Activated T-cell treated with anti-CD3 and anti-CD28 coated beads, Interleukin-2, amount 50 U/mL, for 72 hours (primary cell): ENCODE measurements at places on chromosomes 6 and 20. TPM values are rescaled to one million over a fixed set of nuclear protein-coding genes. Genes with fewer than 3 reads are reported as not detected.

DNA sequence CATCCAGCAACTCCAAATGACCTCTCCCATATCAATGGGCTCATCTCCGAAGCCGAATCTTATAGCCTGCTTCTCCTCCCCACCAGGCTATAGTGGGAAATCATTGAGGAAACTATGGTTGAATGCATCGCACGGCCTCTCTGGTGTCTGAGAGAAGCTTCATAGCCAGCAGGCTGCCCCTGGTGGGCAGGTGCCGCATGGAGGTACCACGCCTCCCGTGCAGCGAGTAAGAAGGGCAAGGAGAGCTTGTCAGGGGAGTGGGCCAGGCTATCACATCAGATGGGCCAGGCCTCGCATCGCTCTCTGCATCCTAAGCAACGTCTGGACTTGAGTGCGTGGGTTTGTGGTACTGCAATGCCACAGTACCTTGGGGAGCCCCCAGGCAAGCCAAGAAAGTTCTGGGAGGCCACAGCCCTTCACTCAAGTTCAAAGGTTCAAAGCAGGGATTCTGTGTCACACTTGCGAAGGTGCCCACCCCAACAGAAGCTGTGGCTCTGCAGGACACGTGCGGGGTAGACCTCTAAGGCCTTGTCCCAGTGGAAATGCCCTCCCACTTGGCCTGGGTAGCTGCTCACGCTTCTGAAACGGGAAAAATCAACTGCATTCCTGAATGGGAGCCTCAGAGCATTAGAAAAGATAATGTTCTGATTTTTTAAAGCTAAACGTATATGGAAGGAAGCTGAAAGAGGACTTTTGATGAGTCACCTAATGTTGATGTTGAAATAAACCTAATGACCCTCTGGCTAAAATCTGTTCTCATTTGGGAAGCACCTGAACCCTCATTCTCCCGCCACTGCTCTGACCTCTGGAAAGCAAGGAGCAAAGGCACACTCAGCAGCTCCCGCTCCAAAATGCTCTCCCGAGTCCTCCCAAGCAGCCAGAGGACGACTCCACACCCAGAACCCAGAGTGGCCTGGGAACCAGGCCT is 8.4 kb upstream of the IRF4 start:
- DNase-seq: no peak
- H3K27me3 ChIP-seq: peaks cover 34% of the 10 kb centered on the region
- H3K4me1 ChIP-seq: peaks cover 7% of the 10 kb centered on the region
- H3K36me3 ChIP-seq: no peaks in the 10 kb centered on the region
- H3K27ac ChIP-seq: no peak overlapping the region
- H3K4me3 ChIP-seq: no peak overlapping the region

DNA sequence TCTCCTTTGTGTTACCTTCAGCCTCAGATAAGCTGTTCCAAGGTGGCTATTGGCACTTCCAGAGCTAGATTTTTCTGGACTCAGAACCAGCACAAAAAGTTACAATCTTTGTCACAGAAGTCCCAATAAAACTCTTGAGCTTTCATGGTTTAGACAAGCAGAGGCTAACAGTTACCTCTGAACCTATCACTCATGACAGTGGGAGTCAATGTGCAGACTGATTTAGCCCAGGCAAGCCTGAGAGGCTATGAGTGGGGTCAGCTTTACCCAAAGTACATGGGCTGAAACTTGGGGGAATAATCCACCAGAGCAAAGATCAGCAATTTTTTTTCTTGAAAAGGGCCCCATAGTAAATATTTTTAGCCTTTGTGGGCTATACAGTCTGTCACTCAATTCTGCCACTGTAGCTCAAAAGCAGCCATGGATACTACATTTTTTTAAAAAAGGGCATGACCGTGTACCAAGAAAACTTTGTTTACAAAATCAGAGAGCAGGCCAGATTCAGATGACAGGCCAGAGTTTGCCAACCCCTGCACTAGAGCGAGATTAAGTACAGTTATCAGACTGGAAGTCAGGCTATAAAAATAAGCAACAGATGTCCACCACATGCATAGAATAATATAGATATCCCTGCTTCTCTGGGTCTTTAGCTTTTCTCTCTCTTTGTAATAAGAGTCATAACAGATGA is 20.0 kb downstream of the CCN2 start:
- no peak overlapping the region for H3K27ac ChIP-seq
- no peak overlapping the region for H3K4me3 ChIP-seq
- H3K27me3 ChIP-seq: peaks cover 8% of the 10 kb centered on the region
- H3K36me3 ChIP-seq: no peaks in the 10 kb centered on the region

DNA sequence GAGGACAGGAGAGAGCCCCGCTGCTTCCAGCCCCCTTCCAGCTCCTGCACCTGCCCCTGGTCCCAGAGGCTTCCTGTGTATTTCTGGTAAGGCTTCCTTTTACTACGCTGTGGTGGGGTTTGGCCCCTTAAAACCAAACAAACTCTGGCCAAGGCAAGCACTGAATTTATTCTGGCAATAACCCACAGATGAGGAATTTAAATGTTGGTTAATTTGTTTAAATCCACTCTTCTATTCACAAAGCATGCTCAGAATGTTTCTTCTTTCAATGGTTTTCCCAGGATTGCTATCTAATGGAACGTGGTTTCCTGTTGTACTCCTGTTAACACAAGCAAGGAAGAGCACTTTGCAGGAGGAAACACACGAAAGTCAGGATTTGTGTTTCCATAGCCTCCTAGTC is 236.5 kb upstream of the FOXQ1 start:
- H3K4me3 ChIP-seq: no peak overlapping the region
- no peak for DNase-seq
- peaks cover 5% of the 10 kb centered on the region for H3K27me3 ChIP-seq

DNA sequence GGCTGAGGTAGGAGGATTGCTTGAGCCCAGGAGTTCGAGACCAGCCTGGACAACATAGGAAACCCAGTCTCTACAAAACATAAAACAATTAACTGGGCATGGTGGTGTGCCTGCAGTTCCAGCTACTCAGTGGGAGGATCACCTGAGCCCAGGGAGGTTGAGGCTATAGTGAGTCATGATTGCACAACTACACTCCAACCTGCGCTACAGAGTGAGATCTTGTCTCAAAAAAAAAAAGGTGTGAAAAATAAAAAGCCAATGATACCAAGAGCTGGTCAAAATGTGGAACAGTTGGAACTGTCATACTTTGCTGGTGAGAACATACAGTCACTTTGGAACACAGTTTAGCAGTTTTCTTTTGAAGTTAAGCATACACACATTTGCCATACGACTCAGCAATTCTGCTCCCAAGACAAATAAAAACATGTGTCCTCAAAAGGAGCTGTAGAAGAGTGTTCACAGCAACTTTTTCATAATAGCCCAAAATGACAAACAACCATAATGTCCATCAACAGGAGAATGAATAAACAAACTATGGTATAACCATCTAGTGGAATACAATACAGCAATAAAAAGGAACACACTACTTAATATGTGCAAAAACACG is 21.6 kb upstream of the FKBP5 start:
- peaks cover 39% of the 10 kb centered on the region for H3K4me1 ChIP-seq
- H3K36me3 ChIP-seq: peaks cover 3% of the 10 kb centered on the region
- peak overlapping the region; percentile 57 for H3K4me3 ChIP-seq
- H3K27me3 ChIP-seq: no peaks in the 10 kb centered on the region
- DNase-seq: peak; percentile 49

Gene KCNK15
- 0.48 TPM for total RNA-seq

GRCh38 chr20:52312132-52312729 is 120.7 kb upstream of the ZFP64 start:
- peak; percentile 61 for DNase-seq
- no peak overlapping the region for H3K27ac ChIP-seq
- H3K4me3 ChIP-seq: no peak overlapping the region
- no peaks in the 10 kb centered on the region for H3K27me3 ChIP-seq
- no peaks in the 10 kb centered on the region for H3K36me3 ChIP-seq
- peaks cover 22% of the 10 kb centered on the region for H3K4me1 ChIP-seq

Gene C4A
- 7.6 TPM for total RNA-seq

- no peak overlapping the region for H3K4me3 ChIP-seq
- no peak for DNase-seq
- H3K4me1 ChIP-seq: peaks cover 41% of the 10 kb centered on the region
- peaks cover 35% of the 10 kb centered on the region for H3K27me3 ChIP-seq
Observed at GRCh38 chr6:28401172-28401571, 1.6 kb upstream of the ZSCAN12 start.

Gene CENPW
- total RNA-seq: 41.2 TPM

DNA sequence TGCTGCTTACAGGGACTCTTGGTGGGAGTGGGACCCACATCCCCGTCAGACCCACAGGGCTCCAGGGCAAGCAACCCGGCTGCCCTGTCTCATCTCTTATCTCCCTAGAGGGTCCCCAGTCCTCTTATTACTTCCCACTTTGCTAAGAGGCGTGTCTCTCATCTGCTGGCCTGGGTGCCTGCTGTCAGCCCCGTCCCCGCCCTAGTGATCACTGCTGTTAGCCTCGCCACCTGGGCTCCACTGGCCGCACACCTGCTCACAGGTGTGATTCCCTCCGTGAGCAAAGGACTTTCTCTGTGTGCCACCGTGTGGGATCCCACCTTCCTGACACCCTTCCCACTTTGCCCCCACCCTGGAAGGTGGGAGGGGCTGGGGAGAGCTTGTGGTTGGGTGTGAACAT is 57.6 kb downstream of the TCP11 start:
- DNase-seq: no peak
- H3K27ac ChIP-seq: no peak overlapping the region
- H3K36me3 ChIP-seq: no peaks in the 10 kb centered on the region
- no peaks in the 10 kb centered on the region for H3K27me3 ChIP-seq
- H3K4me1 ChIP-seq: no peaks in the 10 kb centered on the region

DNA sequence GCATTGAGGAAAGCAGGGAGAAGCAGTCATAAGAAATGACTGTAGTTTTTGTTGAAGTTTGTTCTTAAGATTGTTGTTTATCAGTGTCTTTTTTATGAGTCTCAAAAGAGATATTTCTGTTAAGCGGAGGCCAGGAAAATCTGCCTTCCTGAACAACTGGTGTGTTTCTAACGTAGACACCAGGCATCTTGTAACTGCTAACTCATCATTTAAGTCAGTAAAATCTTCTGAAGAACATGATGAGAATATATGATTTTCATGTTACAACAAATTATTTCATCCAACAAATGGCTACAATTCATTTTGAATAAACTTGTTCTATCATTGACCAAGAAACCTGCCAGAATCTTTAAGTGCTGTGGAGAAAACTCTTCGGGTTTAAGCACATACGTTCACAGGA is 84.0 kb downstream of the RPS12 start:
- no peaks in the 10 kb centered on the region for H3K36me3 ChIP-seq
- peaks cover 15% of the 10 kb centered on the region for H3K27me3 ChIP-seq
- H3K4me1 ChIP-seq: no peaks in the 10 kb centered on the region
- no peak for DNase-seq
- H3K27ac ChIP-seq: no peak overlapping the region
- no peak overlapping the region for H3K4me3 ChIP-seq

Gene JPH2
- 0.46 TPM for total RNA-seq

Gene CENPQ
- total RNA-seq: 11.7 TPM

GRCh38 chr20:57953638-57954037 is 243.8 kb upstream of the PMEPA1 start:
- no peaks in the 10 kb centered on the region for H3K4me1 ChIP-seq
- no peaks in the 10 kb centered on the region for H3K27me3 ChIP-seq
- no peak overlapping the region for H3K4me3 ChIP-seq
- H3K27ac ChIP-seq: no peak overlapping the region
- no peak for DNase-seq
- H3K36me3 ChIP-seq: no peaks in the 10 kb centered on the region

DNA sequence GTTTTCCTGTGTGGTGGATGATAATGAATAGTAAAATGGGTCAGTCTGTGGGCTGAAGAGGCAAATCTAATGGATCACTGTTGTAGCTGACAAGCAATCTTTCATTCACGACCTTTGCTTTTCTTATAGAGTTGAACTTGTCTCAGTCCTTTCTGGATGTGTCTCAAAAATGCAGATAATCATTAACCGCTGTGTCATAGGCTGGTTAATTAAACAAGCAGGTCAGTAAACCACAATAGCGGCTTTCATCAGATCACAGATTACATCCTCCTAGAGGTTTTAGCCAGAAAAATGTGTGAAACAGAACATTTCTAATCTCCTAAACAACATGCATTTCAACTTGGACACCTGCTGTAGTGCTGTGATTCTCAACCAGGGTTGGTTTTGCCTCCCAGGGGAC is 2.5 kb upstream of the METTL24 start:
- no peaks in the 10 kb centered on the region for H3K36me3 ChIP-seq
- peaks cover 33% of the 10 kb centered on the region for H3K27me3 ChIP-seq
- H3K4me3 ChIP-seq: no peak overlapping the region
- peaks cover 20% of the 10 kb centered on the region for H3K4me1 ChIP-seq
- no peak overlapping the region for H3K27ac ChIP-seq

Gene ARHGAP40
- not detected for total RNA-seq

Gene AK9
- total RNA-seq: 11.5 TPM

- DNase-seq: no peak
- peak overlapping the region; percentile 82 for H3K27ac ChIP-seq
- no peaks in the 10 kb centered on the region for H3K27me3 ChIP-seq
Observed at GRCh38 chr6:70415247-70415646, 1.9 kb downstream of the FAM135A start.

DNA sequence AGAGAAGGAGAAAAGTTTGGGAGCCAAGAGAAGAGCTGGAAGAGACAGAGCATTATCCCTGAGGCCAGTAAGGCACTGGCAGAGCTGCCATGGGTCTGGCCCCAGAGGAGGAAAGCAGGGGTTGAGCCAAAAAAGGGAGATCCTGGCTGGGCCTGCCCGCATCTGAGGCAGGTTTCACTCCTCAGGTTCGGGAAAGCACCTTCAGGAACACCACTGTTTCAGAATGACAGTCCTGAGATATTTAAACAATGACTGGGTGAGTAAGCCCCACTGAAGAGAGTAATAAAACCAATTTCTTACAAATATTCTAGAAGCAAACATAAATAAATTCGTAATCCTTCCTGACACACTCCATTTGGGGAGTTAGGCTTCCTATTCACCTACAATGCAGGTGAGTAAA is 152.2 kb downstream of the BACH2 start:
- peak overlapping the region; percentile 75 for H3K27ac ChIP-seq
- H3K4me1 ChIP-seq: peaks cover 85% of the 10 kb centered on the region
- peak; percentile 44 for DNase-seq
- H3K4me3 ChIP-seq: peak overlapping the region; percentile 77

Gene POLH
- 37.3 TPM for total RNA-seq

GRCh38 chr6:84739866-84740208 is 24.6 kb downstream of the TBX18 start:
- no peaks in the 10 kb centered on the region for H3K36me3 ChIP-seq
- no peak overlapping the region for H3K4me3 ChIP-seq
- H3K27me3 ChIP-seq: no peaks in the 10 kb centered on the region
- DNase-seq: no peak

Gene HLA-DRB5
- 1.7 TPM for total RNA-seq

- no peaks in the 10 kb centered on the region for H3K36me3 ChIP-seq
- no peak overlapping the region for H3K27ac ChIP-seq
- DNase-seq: no peak
- peaks cover 8% of the 10 kb centered on the region for H3K27me3 ChIP-seq
- H3K4me1 ChIP-seq: peaks cover 8% of the 10 kb centered on the region
Observed at GRCh38 chr6:35486005-35486925, 10.6 kb downstream of the TEAD3 start.
